ELR (cell line): ENCODE measurements at places on chromosomes 2 and 18.

DNA sequence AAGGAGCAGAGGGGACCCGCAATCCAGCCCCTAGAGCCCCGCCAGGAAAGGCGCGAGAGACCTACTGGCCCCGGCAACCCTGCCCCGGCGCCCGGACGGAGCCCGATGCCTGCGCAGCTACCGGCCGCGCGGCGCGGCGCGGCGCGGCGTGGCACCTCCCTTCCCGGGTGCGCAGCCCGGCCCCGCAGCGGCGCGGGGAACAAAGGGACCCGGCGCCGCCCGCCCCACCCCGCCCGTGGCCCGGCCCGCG lies 307 bp downstream of the CDH2 start:
- DNase-seq: no peak

DNA sequence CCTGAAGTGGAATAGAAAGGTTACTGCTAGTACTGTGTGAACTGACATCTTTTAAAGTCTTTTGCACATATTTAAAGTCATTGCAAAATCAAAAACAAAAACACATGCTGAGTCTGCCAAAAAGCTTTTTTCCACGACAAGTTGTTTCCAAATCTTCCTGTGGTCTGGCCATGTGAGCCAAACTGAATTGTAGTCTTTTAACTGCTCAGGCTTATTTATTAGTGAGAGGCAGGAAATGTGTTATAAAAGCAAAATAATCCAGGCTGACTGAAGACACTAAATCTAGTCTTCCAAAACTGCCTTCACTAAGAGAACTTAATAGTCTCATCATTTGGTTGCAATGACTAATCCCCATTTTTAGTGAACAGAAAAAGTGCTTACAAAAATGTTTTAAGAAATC lies 2.3 kb downstream of the KRCC1 start:
- DNase-seq: no peak

DNA sequence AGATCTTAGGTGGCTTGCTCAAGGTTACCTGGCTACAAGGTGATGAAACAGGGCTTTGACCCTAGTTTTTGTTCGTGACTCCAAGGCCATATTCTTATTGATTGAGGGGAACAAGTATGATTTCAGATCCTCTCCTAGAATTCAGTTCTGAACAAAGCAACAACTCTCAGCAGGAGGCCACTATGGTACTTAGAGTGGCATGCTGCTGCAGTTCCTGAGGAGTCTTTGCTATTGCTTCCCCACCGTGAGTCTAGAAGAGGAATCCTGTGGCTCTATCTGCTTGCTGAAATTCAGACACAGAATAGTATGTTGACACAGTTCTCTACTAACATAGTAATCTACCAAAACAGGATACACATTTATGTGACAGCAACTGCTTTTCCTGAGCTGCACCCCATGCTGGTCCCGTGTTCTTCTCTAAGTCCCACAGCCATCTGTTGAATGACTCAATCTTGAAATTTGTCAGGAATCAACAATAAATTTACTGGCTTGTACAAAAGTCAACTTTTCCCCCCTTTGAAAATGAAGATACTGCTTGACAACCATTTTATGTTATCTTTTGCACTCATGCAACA lies 4.1 kb downstream of the TGFBRAP1 start:
- DNase-seq: peak; percentile 66

- peak; percentile 31 for DNase-seq
These were observed 59.8 kb upstream of the PELI1 start for GRCh38 chr2:64203858-64204632.

DNA sequence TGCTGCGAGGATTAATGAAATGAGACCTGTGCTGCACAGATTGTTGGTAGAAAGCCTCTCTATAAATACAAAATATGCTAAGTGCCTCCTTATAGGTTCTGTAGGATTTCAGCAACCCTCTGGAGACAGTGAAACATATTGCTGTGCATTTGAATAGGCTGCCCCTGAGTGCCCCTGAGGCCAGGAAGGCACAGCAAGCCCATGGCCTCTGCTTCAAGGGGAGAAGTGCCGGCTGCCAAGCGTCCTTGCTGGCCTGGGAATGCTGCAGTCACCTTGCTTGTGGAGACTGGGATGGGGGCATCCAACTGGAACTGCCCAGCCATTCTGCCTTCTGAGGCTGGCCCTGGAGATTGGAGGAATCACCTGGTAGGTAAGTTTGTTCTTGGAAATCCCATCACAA lies 397.2 kb upstream of the SMIM21 start:
- DNase-seq: no peak
